ENCODE measurements at places on chromosomes 11 and 22.

- no peak for DNase-seq
Observed at GRCh38 chr11:12079726-12080556, 30.4 kb upstream of the MICAL2 start.

- DNase-seq: no peak
Observed at GRCh38 chr11:132993991-132994502, 538.3 kb downstream of the OPCML start.

DNA sequence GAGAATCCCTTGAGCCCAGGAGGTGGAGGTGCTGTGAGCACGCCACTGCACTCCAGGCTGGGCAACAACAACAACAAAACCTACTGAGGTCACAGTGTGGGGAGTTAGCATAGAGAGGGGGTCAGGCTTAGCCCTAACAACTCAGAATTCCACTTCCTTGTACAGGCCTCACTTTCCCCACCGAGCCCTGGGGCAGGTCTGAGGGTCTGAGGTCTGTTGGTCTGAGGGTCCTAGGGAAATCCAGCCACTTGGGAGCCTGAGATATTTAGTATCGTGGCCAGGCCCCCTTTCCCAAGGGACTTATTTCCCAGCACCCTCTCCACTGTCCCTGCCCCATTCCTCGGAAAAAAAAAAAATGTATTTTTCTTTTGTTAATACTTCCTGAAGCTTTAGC is 34.8 kb upstream of the HORMAD2 start:
- DNase-seq: no peak

DNA sequence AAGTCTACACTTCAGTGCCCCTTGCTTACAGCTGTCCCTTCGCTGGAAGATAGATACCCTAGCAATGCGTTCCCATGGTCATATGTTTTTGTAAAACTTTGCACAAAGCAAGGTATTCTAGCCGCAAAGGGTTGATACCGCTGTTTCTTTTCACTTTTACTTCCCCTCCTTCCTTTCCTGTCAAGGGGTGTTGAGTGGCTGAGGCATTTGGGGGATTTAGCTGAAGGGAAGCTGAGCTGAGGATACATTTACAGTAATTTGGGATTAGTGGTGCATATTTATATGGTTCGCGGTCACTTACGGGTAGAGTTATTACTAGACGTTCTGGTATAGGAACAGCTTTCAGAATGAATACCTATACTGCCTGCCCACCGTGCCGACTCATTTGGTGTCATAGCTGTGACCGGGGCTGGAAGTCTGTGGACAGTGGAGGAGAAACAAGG is 86.9 kb upstream of the WNT11 start:
- DNase-seq: no peak

DNA sequence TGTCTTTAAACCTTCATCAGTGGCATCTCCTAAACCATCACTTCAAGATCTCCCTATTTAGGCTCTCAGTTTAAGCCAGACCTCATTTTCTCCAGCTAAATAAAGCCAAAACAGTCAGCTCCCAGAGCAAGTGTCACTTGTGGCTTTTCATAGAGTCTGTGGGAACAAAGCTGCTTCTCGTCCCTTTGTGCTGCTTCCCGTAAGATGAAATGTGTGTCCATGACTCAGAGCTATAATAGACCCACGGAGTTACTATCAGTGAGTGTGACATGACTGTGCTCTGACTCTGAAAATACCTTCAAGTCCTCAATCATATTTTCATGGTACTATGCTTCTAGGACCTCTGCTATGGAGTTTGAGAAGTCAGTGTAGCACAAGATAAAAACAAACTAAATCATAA is 57.3 kb upstream of the SLN start:
- DNase-seq: no peak

- no peak for DNase-seq
Observed at GRCh38 chr11:70763606-70764005, 365.3 kb downstream of the CTTN start.

GRCh38 chr11:128522943-128523518 is 64.3 kb downstream of the ETS1 start:
- peak; percentile 55 for DNase-seq

GRCh38 chr11:94832604-94833235 is 64.6 kb downstream of the AMOTL1 start:
- DNase-seq: no peak

GRCh38 chr11:64802370-64803157 is 450 bp downstream of the MAP4K2 start:
- DNase-seq: no peak

GRCh38 chr11:76863196-76863777 is 2.6 kb downstream of the ACER3 start:
- DNase-seq: peak; percentile 96

GRCh38 chr11:77993902-77994301 is 566 bp downstream of the INTS4 start:
- DNase-seq: no peak

- no peak for DNase-seq
Observed at GRCh38 chr22:28903729-28904128, 20.4 kb downstream of the ZNRF3 start.

DNA sequence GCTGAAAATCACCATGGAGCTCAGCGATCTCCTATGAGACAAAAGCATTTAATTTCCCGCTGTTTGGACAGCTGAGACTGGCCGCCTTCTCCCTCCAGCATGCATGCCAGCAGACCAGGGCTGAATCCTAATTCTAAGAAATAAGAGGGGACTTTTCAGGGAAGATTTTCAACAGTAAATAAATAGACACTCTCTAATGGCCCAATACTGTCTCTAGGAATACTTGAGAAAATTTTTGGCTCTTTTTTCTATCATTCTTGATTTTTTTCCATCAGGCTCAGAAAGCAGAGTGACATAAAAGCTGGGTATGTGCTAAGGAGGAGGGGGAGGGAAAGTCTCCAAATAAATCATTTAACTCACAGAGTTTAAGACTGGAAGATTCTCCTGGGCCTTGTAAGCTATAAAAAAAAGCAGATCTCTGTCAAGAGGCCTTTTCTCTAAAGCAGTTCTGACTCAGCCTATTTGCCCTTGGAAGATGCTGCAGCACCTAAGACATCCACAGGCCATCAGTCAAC is 17.6 kb upstream of the SPON1 start:
- DNase-seq: no peak

GRCh38 chr11:35426351-35426750 is 7.0 kb upstream of the SLC1A2 start:
- DNase-seq: no peak

- DNase-seq: peak; percentile 65
Observed at GRCh38 chr11:130652671-130653335, 204.4 kb downstream of the ADAMTS15 start.

DNA sequence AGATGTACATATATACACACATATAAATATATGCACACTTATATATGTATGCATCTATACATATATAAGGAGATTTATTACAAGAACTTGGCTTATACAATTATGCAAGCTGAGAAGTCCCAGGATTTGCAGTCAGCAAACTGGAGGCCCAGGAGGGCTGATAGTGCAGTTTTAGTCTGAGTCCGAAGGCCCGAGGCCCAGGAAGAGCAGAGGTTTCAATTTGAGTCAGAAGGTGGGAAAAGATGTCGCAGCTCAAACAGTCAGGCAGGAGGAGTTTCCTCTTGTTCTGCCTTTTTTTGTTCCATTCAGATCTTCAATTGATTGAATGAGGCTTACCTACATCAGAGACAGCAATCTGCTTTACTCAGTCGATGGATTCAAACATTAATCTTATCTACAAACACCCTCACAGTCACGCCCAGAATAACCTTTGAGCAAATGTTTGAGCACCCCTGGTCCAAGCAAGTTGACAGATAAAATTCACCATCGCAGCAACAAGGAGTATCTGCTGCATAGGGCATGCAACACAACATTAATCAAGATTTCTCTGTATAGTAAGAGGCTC is 4.0 kb upstream of the SGSM1 start:
- no peak for DNase-seq

DNA sequence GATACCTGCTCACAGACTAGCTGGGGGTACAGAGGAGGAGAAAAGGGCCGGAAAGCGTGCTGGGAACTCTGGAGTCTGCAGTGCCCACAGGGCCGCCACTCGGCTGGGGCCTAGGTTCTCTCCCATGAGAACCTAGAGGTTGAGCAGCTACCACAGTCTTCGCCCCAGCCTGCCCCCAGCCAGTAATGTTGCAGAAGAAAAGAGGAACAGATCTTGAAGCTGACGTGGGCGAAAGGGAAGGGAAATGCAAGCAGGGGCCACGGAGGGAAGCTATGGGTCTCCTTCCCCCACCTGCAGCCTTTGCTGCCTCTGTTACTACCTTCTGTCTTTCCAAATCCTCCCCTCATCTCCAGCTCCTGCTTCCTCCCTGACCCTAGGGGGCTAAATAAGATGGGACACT is 28.8 kb upstream of the P2RY2 start:
- peak; percentile 85 for DNase-seq

DNA sequence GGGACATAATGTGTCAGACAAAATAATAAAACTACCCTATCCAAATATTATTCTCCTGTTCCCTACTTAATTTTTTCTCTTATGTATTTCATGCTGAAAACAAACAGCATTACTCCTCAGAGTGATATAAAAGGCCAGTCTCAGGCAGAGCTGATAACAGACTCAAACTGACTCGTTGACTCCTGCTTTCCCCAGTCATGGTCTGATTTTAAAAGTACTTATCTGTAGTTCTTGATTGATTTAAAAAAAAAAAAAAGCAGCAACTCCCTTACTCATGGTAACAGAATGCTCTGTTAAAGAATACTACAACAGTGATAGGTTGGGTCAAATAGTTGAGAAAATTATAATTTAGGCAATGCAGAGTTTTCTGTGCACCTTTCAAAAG is 90.3 kb upstream of the BARX2 start:
- no peak for DNase-seq

DNA sequence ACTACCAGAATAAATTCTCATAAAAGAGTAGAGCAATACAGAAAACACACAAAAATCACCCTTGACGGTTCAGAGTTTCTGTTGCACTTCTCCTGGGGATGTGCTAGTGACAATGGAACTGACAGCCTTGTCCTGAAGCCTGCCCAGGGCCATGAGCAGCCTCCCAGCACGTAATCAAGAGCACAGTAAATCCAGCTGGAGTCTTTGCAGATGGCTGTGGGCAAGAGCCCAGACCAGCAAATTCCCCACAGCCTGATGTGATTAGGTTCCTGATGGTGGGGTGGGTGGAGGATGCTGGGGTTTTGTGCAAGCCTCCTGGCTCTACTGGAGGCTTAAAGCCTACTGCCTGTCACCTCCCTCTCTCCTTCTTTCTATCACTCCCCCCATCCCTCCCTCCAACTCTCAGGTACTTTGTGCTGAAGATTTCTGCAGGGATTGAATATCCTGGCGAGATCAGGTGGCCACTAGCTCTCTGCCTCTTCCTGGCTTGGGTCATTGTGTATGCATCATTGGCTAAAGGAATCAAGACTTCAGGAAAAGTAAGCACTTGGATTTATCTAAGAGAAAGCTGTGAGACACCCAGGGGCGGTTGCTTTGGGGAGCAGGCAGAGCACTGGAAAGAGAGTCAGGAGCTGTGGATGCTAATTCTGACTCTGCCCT is 18.1 kb downstream of the SLC6A5 start:
- DNase-seq: no peak

DNA sequence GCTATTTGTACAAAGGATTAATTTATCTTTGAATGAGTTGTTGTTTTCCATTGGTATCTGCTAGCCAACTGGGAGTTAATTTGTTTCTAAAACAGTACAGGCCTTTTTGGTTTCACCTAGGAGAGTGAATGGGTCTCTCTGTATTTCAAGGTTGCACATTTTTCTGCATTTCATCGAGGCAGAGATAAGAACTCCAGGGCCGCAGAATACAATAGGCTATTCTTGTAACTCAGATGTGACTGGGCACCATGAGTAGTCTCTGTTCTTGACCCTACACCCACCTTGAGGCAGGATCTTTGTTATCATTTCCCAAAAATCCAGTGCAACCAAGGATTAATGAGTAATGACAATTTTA is 51.7 kb upstream of the OR9Q1 start:
- DNase-seq: no peak

GRCh38 chr11:128361451-128362020 is 225.8 kb downstream of the ETS1 start:
- no peak for DNase-seq

DNA sequence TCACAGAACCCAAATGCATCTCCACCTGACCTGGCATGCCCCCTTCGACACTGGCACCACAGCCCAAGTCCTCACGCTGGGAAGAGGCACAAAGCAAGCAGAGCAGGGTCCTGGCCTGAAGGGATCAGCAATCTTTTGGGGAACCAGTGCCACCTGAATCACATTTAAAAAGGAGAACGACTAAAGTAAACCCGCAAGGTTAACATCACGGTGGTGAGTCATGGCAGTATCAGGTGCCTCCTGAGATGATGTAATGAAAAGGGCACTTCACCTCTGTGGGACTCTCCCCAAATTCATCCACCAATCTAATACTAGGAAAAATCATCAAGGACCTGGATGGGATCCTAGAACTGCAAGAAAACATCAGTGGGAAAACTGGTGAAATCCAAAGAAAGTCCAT is 44.9 kb downstream of the PACSIN2 start:
- DNase-seq: no peak

- peak; percentile 29 for DNase-seq
Observed at GRCh38 chr22:22103078-22103875, 120.7 kb upstream of the TOP3B start.

DNA sequence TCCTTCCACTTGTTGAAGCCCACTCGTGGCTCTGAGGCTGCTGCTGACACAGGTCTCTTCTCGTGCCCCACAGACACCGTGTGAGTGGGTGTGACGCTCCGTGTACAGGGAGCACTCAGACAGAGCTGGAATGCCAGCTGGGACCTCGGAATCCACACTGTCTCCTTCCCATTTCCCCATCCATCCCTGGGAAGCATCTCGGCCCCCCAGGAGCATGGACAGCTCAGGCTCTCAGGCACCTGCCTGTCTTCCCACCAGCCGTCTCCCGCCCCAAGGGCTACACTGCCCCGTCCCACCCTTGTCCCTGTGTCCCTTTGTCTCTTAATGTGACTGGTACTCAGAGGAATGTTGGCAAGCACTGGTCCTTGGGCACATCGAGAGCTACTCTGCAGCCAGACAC is 63.8 kb downstream of the ARHGAP8 start:
- DNase-seq: no peak

DNA sequence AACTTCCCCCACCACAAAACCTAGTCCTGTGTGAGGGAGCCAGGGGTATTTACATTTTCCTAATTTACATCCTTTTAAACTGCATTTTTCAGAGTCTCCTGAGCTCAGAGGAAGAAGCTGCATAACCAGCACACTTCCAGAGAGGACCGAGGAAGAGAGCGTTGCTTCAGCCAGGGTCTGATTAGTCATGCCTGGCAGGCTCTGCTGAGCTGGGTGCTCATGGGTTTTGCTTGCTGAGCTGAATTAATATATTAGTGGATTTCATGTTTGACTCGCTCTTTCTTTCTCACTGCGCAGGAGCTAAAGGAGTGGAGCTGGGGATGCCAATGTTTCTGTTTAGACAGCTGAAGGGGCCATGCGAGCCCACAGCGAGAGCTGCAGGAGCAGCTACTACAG is 539.3 kb upstream of the B3GAT1 start:
- DNase-seq: no peak

DNA sequence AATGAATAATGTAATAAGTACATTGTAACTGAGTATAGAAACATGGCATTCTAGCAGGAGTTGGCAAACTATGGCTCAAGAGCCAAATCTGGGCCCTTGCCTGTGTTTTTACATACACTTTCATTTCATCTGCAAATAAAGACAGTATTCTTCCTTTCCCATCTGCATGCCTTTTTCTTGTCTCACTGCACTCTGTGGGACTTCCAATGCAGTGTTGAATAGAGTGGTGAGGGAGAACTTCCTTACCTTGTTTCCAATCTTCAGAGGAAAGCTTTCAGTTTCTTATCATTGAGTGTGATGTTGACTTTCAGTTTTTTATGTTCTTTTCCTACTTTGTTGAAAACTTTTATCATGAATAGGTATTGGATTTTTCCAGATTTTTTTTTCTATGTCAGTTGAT is 82.1 kb downstream of the USP47 start:
- no peak for DNase-seq

- DNase-seq: no peak
Observed at GRCh38 chr11:133506023-133506422, 26.3 kb downstream of the OPCML start.
